ENCODE measurements at places on chromosomes 7 and 10.

- DNase-seq: no peak
Observed at GRCh38 chr10:113879691-113880090, 25.2 kb downstream of the NHLRC2 start.

DNA sequence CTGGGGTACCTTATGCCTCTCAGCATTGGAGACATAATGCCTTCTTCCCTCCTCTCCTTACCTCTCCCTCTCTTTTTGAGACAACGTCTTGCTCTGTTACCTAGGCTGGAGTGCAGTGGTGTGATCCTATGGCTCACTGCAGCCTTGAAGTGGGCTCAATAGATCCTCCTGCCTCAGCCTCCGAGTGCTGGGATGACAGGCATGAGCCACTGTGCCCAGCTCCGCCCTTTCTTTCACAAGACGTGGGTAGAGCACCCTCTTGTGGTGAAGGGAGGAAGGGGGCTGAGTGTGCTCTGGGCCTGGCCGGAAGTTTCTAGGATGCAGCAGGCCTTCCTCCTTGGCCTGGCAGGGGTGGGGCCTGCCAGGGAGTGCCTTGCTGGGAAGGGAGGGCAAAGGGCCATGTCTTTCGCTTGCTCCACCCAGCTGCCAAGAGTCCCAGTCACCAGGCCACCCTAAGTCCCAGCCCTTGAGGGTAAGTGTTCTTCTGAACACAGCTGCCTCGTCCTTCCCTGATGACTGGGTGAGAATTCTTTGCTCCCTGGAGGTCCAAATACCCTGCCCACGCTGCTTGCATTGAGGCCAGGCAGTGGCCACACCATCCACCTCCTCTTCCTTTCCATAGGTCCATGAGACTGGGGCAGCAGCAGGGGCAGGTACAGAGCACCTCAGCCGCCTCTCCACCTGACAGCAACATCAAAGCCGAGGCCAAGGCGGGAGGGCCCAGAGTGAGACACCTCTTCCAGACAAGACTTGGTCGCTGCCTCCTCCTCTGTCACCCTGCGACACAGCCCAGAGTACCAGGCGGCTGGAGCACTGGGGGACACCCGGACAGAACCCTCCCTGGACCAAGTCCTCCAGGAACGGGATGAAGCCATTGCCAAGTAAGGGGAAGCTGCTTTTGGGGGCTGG lies 3.7 kb downstream of the ABHD11 start:
- no peak for DNase-seq

DNA sequence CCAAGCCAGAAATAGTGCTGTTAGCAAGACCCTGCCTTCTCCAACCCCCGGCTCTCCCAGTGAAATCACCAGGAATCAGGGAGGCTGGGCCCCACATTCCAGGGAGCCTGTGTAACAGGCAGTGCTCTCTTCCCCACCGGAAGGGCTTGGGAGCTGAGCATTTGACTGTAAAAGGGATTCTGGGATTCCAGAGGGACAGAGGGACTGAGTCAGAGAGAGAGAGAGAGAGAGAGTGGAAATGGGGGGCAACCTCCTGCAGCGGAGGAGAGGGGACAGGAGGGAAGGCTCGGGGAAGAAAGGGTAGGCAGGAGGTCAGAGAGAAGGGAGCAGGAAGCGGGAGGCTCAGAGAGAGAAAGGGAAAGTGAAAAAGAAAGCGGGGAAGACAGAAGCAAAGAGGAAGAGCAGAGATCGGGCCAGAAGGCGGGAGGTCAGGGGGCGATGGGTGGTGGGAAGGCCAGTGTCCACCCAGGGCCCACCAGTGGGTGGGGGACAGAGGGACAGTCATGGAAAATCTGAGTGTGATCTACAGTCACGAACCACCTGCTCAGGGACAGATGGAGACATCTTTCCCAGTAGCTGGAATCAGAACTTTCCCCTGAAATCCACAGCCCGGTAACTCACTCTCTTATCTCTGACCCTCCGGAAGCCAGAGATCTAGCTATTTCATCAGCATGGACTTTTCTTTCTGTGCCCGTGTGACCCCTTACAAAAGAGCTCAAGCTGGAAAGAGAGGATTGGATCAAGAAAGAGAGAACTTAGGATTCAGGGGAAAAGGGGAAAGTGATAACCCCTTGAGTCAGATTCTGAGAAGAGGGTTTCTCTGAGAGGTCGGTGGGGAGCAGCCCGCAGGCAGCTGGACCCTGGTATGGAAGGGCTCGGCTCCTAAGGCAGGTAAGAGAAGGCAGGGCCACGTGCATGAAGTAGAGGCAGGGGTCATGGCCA lies 4.6 kb upstream of the SERPINE1 start:
- peak; percentile 99 for DNase-seq

DNA sequence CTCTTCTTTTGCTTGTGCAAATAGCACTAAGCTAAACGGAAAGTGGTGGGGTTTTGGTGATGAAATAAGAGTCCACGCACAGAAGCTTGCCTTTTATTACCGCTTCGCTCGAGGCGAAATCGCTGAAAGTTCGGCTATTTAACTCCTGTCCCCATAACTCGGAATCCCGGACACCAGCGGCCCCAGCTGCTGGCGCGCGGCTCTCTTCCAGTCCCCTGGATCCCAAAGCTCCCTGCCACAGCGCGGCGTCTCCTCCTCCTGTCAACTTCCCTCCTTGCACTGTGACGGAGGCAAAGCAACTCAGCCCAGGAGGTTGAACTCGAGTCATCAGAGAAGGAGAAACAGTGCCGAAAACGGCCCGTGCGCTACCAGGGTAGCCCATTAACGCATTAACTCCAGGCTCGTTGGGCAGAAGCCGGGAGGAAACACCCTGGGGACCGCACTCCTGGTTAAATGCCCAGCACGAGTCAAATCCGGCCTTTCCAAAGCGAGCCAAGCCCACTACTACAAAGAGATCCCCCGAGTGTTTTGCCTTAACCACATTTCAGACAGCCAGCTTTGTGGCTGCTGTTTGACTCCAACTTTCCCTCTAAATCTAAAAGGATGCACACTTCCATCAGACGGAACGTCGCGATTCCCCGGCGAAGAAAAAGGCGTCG lies 1.3 kb downstream of the SEMA3D start:
- DNase-seq: peak; percentile 43

DNA sequence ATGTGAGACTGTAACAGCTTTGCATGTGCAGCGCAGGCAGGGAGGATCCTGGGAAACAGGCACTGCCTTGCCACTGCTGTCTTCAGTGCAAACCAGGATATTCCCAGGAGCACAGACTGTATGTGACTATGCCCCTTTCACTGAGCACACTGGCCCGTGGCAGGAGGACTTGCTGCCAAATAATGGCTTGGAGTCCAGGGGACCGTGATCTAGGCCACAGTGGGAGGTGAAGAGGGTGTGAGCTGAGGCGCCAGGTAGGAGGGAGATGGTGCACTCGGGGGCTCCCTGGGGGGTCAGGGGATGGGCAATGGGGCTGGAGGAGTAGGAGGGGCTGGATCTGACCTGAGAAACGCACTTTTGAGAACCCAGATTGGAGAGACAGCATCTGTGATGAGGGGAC lies 193.4 kb upstream of the ZNF32 start:
- DNase-seq: no peak

DNA sequence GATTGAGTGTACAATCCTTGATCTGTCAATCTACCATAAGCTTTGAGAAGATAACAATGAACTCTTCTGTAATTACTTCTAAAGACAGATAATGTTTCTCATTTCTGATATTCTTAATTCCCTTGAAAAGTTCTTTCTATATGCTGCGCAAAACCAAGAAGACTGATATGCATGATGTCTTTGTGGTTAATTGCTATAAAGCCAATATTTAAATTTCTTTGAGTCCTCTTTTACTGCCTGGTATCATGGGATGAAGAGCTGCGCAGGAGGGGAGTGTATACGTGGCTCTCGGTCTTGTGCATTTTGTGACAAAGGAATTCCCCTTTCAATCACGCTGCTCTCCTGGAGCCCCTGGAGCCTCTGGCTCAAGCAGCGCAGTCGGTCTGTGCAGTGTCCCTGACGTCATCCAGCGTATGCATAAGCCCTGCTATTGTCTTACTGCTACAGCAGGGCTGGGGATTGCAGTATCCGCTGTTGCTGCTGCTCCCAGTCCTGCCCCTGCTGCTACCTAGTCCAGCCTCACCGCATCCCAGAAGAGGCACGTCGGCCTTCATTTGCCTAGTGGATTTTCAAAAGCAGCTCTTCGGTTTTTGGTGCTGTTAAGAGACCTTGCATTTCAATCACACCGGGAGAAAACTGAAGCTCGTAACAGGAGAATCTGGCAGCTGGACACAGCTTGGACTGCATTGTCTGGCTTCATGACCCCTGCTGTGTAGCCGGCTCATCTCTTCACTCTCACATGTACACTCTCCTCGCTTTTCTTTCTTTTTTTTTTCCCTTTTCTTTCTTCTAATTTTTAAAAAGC lies 66.7 kb downstream of the ST7 start:
- DNase-seq: no peak

- no peak for DNase-seq
Observed at GRCh38 chr7:94228678-94229077, 166.0 kb upstream of the COL1A2 start.

- DNase-seq: no peak
Observed at GRCh38 chr7:12690041-12690878, 2.8 kb downstream of the ARL4A start.

DNA sequence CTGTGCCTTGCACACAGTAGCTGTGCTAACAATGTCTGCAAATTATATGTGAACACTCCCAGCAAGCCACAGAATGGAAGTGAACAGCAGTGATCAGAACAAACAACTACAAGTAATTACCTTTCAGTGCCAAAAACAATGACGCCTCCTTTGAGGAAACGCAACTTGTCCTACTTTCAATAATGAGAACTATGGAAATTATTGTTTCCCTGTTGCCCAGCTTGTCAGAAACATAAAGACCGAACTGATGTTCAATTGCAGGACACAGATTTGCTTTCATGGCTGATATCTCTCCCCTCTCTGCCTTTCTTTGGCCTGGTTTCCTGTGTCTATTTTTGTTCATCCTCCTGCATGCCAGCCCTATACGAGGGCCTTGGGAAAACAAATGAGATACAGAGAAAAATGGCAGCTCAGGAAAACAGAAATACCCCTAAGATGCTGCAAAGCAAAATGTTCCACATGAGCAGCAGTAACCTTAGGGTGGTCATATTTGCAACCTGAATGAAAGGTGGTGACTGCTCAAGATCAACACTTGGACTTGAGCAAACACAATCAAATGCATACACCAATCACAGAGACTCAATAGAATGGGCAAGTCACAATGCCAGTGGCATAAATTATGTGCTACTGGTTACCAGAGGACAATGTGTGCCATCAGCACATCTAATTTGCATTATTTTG lies 26.8 kb downstream of the COBL start:
- no peak for DNase-seq

DNA sequence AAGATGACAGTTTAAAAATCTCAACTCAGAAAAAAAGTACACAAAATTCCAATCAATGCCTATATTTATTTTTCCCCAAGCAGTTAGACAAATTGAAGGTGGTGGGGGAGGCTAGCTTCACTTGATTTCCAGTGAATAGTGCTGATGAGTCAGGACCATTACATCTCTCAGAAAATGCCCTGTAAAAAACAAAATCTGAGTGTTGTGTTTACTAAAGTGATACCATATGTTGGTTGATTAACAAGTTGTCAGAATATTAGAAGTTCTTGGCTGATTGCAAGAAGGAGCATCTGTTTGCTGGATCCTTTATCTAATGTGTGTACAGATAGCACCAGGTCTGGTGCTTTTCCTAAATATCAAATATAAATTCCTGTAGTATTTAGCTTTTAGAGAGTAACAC lies 31.3 kb upstream of the KIAA1217 start:
- no peak for DNase-seq

DNA sequence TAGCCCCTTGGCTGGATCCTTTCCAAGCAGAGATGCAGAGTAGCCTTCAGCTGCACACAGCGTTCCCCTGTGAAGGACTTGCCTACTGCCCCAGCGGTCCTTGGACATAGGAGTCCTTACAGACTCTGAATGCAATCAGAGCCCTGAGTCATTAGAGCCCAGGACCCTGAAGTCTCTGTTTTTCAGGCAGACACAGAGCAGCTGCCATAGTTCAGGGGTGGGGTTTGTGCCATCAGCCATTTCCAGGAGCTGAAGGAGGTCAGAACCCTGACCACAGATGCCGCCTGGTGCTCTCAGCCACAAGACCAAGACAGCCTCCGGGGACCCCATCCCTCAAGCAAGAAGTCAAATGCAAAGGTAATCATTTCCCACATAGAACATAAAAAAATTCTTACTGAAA lies 32.8 kb upstream of the WDFY4 start:
- no peak for DNase-seq

DNA sequence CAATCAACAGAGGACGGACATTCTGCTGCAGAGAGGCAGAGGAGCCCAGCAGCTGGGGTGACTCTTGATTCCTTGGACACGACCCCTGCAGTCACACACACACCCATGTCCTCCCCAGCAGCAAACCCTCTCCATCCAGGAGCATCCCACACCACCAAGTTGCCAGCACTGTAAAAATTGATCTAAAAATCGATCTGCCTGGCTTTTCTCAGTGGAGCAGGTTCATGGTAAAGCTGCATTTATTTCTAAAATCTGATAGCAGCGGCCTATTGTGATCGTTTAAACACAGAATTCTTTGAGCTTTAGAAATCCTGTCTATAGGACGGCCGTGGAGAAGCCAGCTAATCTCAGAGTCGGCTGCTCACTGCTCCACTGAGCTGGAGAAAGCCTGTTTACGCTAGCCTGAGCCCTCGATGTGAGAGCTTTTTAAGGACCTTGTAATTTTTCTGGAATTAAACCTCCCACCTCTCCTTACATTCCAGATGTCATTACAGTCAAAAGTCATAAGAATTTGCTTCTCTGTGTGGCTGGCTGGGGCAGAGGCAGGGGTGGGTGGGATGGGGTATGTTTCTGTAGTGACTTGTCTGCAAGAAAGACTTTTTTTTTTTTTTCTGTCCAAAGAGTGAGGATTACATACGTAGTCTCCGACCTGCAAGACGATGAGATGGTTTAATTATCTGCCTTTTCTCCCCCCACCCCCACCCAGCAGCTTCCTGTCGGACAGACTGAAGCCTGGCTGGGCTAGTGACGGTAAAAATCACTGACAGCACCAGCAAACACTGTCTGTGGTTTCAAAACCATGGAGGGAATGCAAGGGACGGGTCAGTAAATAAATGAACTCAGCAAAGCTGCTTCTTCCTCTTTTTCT lies 31.6 kb downstream of the TRIM8 start:
- peak; percentile 85 for DNase-seq

DNA sequence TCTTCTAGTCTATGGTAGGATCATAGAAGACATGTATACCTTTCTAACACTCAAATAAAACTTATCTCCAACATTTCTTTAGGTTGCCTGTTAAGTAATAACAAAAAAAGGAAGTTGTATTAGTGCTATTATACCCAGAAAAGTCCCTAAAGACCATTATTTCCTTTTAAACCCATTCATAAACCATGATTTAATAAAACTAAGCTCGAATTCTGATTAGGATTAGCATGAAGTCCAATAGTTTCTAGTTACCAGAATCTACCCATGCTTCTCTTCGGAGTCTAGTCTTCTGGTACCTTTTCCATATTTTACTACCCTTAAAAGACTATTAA lies 62.7 kb downstream of the USP6NL start:
- no peak for DNase-seq

Data from GM04503 (cell line).